ENCODE measurements at places on chromosomes 11 and 22.

- no peak for DNase-seq
Measured at GRCh38 chr22:27727673-27728451, 73.7 kb downstream of the MN1 start.

- no peak for DNase-seq
Measured at GRCh38 chr11:62556108-62556874, 9.7 kb upstream of the AHNAK start.

- DNase-seq = no peak
Measured at GRCh38 chr22:22215659-22216449, 28.7 kb upstream of the VPREB1 start.

GRCh38 chr11:95547976-95548375 is 241.6 kb downstream of the FAM76B start:
- no peak for DNase-seq

GRCh38 chr11:117826190-117826570 is 1.6 kb upstream of the FXYD2 start:
- no peak for DNase-seq

- no peak for DNase-seq
Measured at GRCh38 chr11:85680897-85681296, 5.1 kb downstream of the CCDC89 start.

- no peak for DNase-seq
Measured at GRCh38 chr22:21055880-21056319, 10.2 kb downstream of the LRRC74B start.

- no peak for DNase-seq
Measured at GRCh38 chr11:109222761-109223160, 199.2 kb upstream of the C11orf87 start.

DNA sequence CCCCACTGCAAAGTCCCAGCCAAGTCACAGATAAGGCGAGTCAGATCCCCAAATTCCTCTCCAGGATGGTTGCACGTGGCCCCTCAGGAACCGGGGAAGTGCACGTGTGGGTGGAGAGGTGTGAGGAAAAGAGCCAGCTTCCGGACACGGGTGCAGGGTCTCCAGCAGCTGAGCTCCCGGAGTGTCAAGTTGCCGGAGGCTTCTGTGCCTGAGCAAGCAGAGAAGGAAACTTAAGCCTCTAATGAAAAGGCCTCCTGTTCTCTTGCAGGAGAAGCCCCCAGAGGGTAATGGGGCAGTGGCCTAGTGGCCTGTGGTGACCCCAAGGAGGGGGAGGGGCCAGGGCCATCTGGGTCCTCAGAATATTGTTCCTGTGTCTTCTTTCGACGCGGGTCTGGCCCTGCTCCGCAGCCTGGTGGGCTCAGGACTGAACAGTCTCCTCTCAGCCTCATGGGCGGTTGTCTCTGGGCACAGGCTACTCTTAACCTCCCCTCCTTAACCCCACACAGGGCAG is 147.9 kb downstream of the FEZ1 start:
- DNase-seq = no peak

- no peak for DNase-seq
Measured at GRCh38 chr11:45655831-45656230, 9.6 kb downstream of the CHST1 start.

DNA sequence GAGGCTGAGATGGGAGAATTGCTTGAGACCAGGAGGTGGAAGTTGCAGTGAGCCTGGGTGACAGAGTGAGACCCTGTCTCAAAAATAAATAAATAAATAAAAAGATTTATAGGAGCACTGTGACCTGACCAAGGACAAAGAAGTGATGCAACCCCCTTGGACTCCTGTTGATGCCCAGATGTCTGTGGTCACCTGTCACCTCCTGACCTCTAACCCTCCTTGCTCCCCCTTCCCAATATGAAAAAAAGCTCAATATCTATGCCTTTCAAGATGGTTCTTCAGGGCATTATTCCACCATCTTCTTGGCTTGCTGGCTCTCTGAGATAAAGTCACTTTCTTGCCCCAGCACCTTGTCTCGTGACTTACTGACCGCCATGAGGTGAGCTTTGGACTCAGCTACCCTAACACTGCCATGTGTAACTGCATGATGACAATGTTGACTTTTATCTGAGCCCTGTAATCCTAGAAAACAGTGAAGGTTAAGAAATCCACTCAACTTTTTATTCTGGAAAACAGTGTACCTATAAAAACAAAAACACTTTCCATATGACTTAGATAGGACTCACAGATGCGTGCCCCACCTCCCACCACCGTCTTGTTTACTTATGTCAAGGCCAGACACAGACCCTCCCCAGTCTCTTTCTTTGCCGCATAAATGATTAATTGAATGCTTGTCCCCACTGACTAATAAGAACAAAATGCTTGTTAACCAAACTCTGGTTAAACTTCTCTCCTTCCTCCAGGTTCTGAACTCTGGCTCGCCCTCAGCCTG is 360.5 kb downstream of the BUD13 start:
- no peak for DNase-seq

DNA sequence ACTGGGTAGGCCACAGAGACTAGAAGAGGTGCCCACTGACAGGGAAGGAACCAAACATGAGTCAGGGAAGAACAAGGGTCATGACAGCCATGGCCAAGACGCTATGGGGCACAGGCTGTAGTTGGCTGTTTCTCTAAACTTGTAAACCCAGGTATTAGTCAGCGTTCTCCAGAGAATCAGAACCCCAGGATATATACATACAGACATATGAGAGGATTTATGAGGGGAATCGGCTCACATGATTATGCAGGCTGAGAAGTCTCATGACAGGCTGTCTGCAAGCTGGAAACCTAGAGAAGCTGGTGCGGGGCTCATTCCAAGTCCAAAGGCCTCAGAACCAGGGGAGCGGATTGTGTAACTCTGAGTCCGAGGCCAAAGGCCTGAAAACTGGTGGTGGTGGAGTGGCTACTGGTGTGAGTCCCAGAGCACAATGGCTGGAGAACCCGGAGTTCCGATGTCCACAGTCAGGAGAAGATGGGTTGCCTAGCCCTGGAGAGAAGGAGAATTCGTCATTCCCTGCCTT is 29.7 kb upstream of the CD81 start:
- no peak for DNase-seq

DNA sequence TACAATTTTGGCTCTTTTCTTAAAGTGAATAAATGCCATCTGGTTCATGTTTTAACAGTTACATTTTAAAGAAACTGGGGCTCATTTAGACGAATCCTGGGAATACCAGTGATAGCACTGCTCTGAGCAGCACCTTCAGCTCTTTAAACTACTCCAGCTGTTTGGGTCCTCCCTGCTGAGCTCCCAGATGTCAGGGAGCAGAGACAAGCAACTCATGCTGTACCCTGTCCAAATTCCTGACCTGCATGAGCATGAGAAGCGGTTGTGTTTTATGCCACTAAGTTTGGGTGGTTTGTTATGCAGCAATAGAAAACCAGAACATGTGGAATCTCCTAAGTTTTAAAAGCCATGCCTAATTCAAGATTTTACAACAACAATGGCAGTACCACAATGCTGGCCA is 90.0 kb downstream of the FDX1 start:
- DNase-seq = no peak

GRCh38 chr11:123437236-123437979 is 7.3 kb downstream of the GRAMD1B start:
- no peak for DNase-seq

- no peak for DNase-seq
Measured at GRCh38 chr11:88293931-88294330, 43.6 kb downstream of the CTSC start.

GRCh38 chr22:35134637-35135036 is 68.7 kb downstream of the ISX start:
- DNase-seq = no peak

GRCh38 chr11:94650756-94651155 is 83.6 kb downstream of the PIWIL4 start:
- no peak for DNase-seq

DNA sequence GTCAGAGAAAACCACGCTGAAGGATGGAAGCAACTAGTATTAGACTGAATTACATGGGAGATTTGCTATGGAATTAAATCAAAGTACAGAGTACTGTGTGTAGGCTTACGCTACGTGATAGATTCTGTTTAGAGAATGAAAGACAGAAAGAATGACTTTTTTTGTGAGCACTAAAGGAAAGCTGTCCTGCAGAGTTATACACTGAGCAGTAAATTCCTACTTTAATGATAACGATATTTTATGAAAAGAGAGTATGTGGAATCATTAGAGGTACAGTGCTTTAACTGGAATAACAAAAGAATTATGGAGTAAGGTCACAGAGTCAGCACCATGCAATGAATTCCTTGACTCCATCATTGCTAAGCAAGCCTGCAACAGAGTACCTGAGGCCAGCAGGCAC is 295.3 kb upstream of the SYN3 start:
- no peak for DNase-seq

DNA sequence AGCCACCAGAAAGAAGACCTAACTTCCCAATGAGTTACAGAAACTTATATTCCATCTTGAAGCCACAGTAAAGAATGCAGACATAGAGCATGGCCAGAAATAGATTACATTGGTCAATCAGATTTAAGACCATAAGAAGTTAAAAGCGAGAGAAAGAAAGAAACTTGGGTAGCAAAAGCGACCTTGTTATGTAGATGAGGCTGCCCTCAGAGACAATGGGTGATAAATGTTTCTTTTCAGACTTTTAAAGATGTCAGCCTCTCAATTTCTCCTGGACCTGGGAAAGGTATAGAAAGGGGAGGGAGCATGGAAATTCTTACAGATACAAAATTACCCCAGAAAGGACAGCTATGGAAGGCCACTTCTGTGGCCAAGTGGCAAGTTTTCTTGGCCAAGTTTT is 732.6 kb upstream of the LUZP2 start:
- DNase-seq = no peak

GRCh38 chr22:48445113-48445827 is 1382.4 kb downstream of the BRD1 start:
- DNase-seq = no peak

DNA sequence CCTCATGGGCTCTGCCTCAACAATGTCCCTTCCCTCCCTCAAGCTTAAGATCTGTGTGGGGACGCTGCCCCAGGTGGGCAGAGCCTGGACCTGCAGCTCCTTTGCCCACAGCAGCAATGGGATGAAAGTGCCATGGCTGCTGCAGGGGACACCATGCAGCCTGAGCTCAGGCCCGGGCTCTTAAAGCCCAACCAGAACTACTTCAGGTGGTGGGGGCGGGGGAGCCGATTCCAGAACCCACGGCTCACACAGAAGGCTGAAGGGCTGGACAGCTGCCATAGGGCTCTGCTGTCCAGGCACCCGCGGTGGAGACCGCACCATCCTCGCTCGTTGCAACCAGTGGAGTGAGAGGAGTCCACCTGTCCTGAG is 12.5 kb downstream of the CHID1 start:
- no peak for DNase-seq

DNA sequence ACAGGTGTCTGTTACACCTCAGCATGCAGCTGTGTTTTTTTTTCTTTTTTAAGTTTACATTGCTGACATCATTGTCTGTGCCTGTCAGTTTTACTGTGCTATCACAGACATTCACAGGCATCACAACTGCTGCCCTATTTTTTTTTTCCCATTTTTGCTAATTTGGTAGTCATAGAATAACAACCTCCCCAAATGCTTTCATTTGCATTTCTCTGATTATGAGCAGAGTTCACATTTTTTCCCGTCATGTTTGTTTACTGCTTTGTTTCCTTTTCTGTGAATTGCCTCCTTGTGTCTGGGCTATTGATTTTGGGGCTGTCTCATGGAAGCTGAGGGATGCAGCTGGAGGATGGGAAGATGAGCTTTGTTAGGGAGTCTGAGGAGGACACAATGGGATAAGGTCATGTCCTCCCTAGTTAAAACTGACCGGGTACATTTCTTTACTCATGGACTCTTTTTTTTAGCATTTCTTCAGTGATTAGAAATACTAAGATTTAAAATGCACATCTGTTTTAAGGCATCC is 155.1 kb downstream of the LDLRAD3 start:
- no peak for DNase-seq

DNA sequence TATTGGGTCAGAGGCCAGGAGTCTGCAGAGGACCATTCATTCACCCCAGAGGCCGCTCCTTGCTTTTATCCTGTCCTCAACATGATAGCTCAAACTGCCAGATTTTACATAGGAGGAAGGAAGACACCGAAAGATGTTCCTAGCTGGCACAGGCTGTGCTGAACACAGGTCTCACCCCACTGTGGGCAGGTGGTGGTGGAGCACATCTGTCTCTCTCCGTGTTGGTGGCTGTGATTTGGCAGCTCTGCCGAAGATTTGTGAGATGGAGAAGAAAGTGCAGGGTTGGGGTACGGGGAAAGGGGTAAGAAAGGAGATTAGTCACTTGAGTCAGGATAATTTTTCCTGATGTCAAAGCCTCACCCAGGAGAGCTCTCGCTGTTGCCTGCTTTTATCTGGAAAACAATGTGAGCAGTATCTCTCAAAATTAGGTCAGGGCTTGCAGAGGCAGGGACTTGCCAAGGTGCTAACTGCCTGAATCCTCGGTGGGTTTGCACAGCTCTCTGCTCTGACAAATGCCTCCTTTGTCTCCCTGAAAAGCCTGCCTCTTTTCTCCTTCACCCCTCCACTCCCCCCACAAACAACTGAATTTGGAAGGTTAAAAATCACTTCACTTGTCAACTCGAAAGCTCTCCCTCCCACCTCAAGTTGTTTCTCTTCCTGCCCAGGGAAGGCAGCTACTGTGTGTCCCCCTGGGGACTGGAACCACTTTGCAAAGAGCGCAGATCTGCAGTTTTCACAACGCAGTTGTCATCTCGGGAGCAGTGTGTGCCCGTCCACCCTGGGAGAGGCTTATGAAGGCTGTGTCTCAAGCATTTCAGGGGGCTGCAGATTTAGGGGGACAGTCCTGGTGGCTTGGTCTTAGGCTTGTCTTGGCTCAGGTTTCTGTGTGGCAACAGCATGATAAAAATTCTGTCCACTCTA is 299.7 kb downstream of the ST3GAL4 start:
- no peak for DNase-seq

DNA sequence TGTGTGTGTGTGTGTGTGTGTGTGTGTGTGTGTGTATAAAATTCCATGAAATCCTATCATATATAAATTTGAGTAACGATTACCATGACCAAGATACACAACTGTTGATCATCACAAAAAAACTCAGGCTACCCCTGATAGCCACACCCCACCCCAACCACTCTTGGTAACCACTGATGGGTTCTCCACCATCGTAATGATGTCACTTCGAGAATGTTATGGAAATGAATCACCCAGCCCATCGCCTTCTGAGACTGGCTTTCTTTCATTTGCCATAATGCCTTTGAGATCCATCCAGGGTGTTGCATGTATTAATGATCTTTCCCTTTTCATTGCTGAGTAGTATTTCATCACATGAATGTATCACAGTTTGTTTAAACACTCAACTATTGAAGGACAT is 496.0 kb downstream of the MIAT start:
- no peak for DNase-seq

GRCh38 chr11:130223291-130223971 is 63.8 kb downstream of the ST14 start:
- no peak for DNase-seq

- no peak for DNase-seq
Measured at GRCh38 chr11:35324981-35325380, 94.4 kb downstream of the SLC1A2 start.

All from NCI-H774 (cell line).